CD4-positive, alpha-beta T cell treated with Interleukin-6 for 4 hours (primary cell): ENCODE measurements at places on chromosomes 6 and 20.

GRCh38 chr6:161082215-161082614 is 90.6 kb downstream of the MAP3K4 start:
- DNase-seq, result no peak

DNA sequence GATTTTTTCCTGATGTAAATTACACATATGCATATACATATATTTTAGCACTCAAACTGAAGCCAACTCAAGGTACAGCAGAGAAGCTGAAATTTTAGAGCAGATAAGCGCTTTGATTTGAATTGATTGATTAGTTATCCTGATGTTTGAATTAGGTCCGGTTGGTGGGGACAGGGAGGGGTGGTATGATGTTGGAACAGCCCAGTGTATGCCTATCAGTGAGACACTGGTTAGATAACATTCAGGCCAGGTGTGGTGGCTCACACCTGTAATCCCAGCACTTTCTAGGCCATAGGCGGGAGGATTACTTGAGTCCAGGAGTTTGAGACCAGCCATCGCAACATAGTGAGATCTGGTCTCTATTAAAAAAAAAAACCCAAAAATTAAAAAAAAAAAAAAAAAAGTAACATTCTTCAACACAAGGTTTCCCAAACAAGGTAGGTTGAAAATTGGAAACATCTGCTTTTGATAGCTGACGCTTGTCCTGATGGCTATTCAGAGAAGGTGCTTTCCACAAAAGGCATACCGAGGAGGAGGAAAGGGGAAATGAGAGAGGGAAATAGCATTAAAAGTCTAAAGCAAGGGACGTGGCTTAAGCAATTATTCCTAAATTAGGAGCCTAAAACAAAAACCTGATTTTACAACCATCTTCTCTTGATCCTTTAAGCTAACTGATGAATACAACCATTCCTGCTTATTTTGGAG is 288.4 kb upstream of the JARID2 start:
- DNase-seq, result no peak

DNA sequence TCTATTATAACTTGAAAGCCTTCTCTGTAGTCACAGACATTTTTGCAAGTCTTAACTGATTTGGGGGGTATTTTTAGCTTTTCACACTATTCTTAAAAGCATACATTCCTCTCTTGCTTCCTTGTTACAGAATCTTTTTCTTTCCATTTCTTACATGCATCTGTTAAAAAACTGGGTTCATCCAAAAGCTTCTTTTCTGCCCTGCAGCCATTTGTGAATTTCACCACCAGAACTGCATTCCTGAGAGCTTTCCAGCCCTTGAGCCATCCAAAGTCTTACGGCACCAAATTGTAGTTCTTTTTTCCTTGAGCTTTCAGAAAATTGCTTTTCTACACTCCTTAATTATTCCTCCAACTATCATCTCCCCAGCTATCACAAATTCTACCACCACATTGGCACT is 19.7 kb upstream of the GSTA4 start:
- DNase-seq, result no peak

GRCh38 chr20:4765681-4766080 is 44.0 kb downstream of the PRND start:
- DNase-seq, result no peak

DNA sequence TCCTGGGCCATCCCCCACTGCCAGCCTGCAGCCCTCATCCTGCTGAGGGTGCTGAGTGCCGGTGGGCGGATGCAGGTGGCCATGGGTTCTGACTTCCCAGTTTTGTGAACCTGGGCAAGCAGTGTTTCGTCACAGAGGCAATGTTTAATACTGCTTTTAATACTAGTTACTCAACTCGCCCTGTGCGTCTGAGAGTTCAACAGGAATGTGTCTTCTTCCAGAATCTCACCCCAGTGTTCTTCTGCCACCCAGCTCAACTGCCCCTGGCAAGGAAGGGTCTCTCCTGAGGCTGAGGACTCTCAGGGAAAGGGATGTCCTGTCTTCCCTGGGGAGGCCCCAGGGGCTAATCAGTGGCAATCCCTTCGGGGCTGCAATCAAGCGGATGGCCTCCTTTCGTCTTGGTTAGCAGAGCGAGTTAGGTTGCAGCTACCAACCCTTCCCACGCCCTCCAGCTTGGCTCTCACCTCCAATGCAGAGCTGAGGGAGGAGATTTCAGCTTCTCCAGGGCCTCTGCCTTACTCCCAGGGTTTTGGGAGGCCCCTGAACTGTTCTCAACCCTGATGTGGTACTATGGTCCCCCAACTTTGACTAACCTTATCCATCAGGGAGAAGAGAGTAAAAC is 2.0 kb downstream of the KCNK16 start:
- DNase-seq, result no peak

DNA sequence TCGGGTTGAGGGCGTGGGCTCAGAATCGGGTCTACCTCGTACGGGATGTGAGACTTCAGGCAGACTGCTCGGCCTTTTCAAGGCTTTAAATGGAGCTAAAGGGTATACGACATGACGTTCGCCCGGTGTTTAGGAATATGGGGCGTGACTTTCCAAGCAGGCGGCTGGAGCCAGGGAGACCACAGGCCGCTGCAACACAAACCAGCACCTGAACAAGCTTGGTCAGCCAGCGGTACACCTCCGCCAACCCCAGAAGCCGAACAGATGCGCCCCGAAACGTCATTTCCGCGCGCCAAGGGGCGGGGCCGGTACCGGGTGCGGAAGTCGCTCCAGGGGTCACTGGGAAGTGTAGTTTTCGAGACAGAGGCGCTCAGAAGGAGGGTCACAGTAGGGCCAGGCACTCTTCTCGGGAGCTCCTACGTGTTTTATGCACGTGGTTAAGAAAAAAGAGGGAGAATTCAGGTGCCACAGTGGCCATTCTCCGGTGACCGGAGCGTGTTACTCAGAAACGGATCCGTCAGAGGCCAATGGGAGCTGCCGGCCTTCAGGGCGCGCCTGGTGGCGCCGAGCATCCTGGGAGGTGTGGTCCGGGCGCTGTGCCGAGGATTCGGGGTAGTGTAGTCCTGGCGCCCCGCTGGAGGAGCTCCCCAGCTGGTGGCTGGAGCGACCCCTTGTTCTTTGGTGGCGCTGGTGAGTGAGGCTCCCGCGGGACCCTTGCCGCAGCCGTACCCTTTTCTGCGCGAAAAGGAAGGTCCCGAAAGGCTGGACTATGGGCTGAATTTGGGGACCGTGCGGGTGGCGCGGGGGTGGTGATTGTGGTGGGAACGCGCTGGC is at the start of gene ZNF133:
Gene ZNF133 (plus strand): TSS at position 613 of the 834 bp plus-strand sequence. CDS start 17,160 bp downstream, outside the sequence.
- peak; percentile 97 for DNase-seq

DNA sequence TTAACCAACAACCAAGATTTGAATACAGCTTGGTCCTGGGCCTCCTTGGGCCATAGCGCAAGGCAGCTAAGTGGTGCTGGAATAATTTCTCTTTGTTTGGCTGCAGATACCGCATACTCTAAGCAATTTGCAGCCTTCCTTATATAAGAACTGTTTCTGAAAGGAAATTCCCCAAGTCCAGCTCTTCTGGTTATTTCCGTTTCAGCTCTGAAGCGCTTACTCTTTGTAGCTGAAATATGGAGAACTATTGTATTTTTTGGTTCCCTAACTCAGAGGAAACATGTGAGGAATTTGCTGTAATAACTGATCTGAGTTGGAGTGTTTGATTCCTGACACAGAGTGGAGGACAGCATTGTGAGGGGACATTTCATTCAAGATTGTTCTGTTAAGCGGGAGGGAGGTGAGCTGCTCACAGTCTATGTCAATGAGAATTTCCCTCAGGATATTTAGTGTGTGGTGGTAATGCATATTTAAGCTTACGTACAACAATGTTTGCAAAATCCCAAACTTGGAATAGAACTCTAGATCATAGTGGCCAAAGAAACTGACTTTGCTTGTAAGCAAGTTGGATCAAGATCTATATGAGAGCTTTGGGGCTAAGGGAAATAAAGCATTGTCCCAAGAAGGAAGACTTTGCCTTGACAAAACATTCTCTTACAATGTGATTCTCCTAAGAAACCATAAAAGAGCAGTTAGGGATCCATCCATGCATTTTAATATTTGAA is 576.6 kb upstream of the FLRT3 start:
- no peak for DNase-seq

GRCh38 chr6:40880906-40881305 is 158.1 kb downstream of the UNC5CL start:
- DNase-seq, result no peak

DNA sequence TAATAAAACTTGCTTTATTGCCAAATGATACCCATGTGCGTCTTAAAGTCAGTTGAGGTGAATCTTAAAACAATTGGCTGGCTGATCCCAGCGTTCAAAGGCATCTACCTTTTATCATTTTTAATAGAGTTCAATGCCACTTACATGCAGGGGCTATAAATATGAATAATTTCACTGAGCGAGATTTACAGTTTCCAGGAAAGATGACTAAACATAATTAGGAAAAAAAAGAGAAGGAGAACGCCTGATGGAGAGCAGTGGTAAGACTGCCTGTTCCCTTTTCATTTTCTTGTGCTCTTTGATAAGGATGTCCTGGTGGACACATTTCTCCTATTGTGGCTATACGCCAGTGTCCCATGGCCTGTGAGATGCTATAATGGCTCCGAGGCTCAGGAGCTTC is 139.9 kb upstream of the SLC22A23 start:
- DNase-seq, result no peak

DNA sequence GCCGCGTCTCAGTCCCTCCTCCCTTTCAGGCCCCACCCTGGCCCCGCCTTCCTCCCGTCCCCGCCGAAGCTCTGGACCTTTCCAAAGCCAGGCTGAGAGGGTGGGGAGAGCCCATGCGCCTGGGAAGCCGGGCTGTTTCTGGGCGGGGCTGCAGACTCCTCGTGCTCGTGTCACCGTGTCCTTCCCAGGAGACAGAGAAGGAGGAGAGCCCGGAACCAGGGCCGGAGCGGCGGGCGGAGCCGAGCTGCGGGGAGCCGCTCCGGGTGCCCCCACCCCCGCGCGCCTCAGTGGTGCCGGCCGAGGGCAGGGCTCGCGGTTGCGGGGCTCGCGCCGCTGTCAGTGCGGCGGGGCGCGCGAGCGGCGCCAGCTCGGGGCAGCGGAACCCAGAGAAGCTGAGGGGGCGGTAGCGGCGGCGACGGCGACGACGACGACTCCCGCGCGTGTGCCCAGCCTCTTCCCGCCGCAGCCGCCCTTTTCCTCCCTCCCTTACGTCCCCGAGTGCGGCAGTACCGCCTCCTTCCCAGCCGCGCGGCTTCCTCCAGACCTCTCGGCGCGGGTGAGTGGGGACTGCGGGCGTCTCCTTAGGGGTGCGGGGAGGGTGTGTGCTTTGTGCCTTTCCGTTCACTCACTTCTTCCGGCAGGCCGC is at the start of gene RALY:
Gene RALY (plus strand): TSS at position 336 of the 646 bp plus-strand sequence. CDS start 78,164 bp downstream, outside the sequence.
- DNase-seq, result peak; percentile 98

DNA sequence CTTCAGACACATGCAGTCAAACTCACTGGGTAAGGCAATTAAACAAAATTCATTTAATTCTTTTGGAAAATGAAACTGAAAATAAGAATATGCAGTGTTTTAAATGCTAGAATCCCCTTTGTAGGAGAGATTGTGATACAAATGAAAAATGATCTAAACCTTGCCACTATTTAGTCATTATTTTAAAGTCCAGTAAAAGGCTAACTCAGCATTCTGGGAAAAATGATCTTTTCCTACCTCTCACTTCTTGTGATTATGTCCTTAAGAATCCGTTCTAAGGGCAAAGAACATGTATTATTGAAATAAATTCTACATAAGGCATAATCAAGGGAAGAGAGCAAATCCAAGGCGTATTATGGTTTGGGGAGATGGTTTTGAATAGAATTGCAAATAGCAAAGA is 46.4 kb downstream of the TINAG start:
- no peak for DNase-seq

- no peak for DNase-seq
Observed at GRCh38 chr6:87171938-87172633, 16.7 kb downstream of the ZNF292 start.

DNA sequence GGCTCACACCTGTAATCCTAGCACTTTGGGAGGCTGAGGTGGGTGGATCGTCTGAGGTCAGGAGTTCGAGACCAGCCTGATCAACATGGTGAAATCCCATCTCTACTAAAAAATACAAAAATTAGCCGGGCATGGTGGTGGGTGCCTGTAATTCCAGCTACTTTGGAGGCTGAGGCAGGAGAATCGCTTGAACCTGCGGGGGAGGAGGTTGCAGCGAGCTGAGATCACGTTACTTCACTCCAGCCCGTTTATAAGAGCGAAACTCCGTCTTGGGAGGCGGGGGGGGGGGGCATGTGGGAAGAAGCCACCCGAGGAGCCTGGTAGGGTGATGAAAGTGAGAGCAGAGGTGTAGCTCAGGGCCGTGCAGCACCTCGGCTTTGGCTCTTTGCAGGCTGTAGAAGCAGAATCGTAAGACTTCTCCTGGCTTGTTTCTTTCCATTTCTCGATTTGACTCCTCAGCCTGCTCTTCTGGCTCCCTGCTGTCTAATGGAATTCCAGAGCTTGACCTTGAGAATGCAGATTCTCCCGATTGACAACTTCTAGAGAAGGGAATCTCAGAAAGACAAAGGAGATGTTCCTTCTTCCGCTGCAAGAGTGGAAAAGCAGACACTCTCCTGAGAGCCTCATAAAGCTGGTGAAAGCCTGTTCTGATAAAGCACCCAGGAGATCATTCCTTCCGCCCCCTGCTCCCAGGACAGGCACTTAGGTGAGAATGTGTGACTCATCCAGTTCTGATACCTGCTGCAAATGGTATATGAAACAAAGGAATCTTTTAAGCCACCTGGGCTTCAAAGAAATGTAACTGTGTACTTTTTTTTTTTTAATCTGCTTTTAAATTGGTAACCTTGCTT is 26.0 kb upstream of the PPP1R16B start:
- DNase-seq, result peak; percentile 13

GRCh38 chr6:70396163-70396562 is 17.1 kb upstream of the FAM135A start:
- DNase-seq, result no peak

DNA sequence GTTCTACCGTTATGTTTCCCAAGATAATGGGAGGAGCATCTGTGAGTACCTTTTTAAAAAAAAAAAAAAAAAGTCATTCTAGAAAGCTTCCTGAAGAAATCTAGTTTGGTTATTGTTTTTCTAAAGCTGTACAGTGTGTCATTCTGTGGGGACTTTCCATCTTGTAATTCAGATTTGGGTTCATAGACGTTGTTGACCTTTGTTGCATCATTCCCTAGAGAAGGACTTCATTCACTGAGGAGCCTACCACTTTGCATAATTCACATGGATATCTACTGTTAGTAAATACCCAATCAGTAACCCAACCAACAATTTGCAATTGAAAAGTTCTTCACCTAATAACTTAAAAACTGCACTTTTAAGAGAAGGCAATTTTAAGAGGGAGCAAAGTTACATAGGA is 60.1 kb downstream of the RPP40 start:
- no peak for DNase-seq

GRCh38 chr6:158388727-158389126 is 76.5 kb downstream of the TULP4 start:
- no peak for DNase-seq

GRCh38 chr6:3379482-3380060 is 77.3 kb downstream of the SLC22A23 start:
- DNase-seq, result no peak

GRCh38 chr6:34597605-34598353 is 41.6 kb upstream of the SPDEF start:
- DNase-seq, result no peak

- no peak for DNase-seq
Observed at GRCh38 chr6:100657678-100658330, 193.1 kb upstream of the SIM1 start.

DNA sequence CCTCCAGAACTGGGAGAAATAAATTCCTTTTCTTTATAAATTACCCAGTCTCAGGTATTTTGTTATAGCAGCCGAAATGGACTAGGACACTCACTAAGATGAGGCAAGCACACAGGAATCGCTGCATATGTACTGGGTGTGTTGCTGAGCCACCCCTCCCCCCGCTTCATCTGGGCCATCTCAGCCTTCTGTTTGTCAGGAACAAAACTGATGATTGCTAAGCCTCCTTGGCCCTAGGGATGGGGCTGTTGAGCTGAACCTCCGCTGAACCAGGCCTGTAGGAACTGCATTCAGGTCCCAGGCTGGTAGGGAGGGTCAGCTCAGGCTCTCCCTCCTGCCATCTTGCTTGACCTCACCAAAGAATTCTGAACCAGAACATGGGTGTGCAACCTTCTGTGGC is 108.6 kb downstream of the MAP3K7 start:
- no peak for DNase-seq
